ENCODE measurements at places on chromosomes 11 and 22.

GRCh38 chr11:96744697-96745096, 354.9 kb downstream of the JRKL start:
- no peak for DNase-seq

DNA sequence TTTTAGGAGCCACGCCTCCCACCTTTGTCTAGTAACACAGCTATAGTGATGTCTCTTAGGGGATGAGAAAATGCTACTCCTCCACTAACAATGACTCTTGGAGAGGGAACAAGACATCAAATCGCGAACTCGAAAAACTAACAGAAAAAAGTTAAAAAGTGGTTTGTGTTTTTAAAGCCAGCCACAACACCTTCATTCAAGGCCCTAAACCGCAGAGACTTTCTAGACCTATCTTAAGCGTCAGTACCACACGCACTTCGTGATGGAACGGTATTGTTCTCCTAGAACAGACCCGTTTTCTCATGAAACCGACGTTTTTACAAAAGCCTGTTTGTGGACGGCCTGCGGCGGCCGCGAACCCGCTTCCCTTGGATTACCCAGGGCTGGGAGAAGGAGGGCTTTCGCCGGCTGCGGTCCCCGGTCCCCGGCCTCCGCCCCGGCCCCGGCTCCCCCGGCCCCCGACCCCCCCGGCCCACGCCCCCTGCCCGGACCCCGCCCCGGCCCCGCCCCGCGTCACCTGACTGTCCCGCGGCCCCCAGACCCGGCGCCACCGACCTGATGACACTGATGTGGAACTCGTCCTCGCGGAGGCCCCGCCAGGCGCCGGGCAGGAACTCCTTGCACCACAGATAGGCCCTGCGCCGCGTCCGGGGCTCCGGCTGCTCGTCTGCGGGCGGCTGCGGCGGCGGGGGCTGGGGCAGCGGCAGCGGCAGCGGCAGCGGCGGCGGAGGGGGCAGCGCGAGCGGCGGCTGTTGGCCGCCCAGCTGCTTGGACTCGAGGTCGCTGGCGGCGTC, 718 bp downstream of the CHKA start:
- no peak for DNase-seq

- no peak for DNase-seq
Measured at GRCh38 chr11:71078482-71078881, 173.9 kb downstream of the SHANK2 start.

GRCh38 chr11:46114378-46114777, 6.9 kb downstream of the PHF21A start:
- DNase-seq = no peak

Measured in COLO829 (cell line).